Epithelial cell of umbilical artery (primary cell): ENCODE measurements at places on chromosomes 7 and 10. TPM values are rescaled to one million over a fixed set of nuclear protein-coding genes. Genes with fewer than 3 reads are reported as not detected.

The LRIT2 gene
- not detected in 2 replicates for total RNA-seq

The RBM33 gene
- 15.3 and 27.8 TPM in 2 replicates for total RNA-seq

The RNF133 gene
- total RNA-seq = 0.32 and 1.1 TPM in 2 replicates

The BUB3 gene
- 185 and 237 TPM in 2 replicates for total RNA-seq

The C7orf57 gene
- under 0.01 TPM in 1 of 2 replicates, not detected in the other for total RNA-seq

The TFPI2 gene
- total RNA-seq = 40.3 and 254 TPM in 2 replicates

The STEAP2 gene
- total RNA-seq = 5.8 and 12.8 TPM in 2 replicates

The DENND2A gene
- total RNA-seq = 0.30 TPM in 1 of 2 replicates, not detected in the other

The RET gene
- total RNA-seq = not detected in 2 replicates

The ANXA8L1 gene
- not detected in 2 replicates for total RNA-seq

The PAPSS2 gene
- total RNA-seq = 43.5 and 49.2 TPM in 2 replicates

The PRF1 gene
- not detected in 2 replicates for total RNA-seq

The CDK1 gene
- 78.0 and 88.8 TPM in 2 replicates for total RNA-seq

The ANKRD61 gene
- total RNA-seq = 0.32 TPM in 1 of 2 replicates, not detected in the other

The MBLAC1 gene
- total RNA-seq = 2.7 and 2.9 TPM in 2 replicates

The HACD1 gene
- 21.4 and 31.3 TPM in 2 replicates for total RNA-seq

The AKR1C4 gene
- total RNA-seq = not detected in 2 replicates

The GRID1 gene
- total RNA-seq = not detected in 2 replicates

The CFTR gene
- total RNA-seq = not detected in 2 replicates

The SEMA3D gene
- total RNA-seq = 0.32 and 0.46 TPM in 2 replicates

The C10orf105 gene
- total RNA-seq = 0.15 TPM in 1 of 2 replicates, not detected in the other

The USP6NL gene
- total RNA-seq = 13.6 and 17.6 TPM in 2 replicates

The HOXA10 gene
- total RNA-seq = 17.9 and 20.1 TPM in 2 replicates

The NME8 gene
- not detected in 2 replicates for total RNA-seq

The OR6V1 gene
- not detected in 2 replicates for total RNA-seq

The ASB10 gene
- not detected in 2 replicates for total RNA-seq
